ENCODE measurements at places on chromosomes 12 and 14.

- no peak for DNase-seq
Measured at GRCh38 chr12:56411781-56412639, 37.2 kb downstream of the TIMELESS start.

DNA sequence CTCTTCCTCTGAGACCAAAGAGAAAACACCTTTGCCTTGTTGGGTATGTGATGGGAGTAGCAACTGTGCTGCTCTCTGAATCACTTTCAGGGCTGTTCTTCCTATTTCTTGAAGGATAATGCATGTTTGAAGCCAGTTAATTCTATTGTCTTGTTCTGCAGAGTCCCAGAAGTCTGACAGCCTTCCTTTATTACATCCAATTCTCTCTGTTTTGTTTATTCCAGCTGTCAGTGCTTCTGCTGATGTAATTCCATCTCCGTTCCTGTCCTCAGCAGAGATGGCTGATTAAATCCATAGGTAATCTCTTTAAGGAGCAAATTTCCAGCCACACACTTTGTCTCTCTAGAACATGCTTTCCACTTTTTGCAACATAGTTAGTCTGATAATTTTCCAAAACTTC lies 59.7 kb downstream of the MGAT4C start:
- no peak for DNase-seq

DNA sequence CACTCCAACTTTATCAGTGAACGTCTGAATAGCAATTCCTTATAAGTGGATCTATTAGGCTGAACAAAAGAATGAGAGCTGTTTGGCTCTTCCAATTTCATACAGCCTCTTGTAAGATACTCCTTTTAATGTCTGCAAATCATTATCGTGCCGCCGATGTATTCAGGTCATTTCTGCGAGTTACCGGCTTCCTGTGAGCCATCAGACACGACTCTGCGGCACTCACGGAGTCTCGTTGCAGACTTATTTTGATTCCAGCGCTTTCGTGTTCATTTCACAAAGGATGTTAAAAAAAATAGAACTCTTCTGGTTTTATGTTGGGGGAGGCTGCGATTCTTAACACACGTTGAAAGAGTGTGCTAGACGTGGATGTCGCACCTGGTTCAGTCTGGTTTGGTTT lies 106.6 kb downstream of the GLT1D1 start:
- no peak for DNase-seq

DNA sequence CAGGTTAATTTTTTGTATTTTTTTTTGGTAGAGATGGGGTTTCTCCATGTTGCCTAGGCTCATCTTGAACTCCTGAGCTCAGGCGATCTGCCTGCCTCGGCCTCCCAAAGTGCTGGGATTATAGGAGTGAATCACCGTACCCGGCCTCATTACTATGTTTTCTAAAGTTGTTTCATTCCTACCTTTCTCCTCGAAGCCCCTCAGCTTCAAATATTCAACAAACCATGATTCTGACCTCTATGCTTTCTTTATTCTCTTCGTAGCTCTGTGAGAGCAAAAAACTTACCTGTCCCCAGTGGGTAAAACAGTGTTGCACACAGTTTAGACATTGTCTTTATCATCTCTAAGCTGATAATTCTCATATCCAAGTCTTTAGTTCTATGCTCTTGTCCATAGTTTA lies 26.2 kb upstream of the MDM2 start:
- DNase-seq, result no peak

- DNase-seq, result no peak
Measured at GRCh38 chr12:95445884-95446505, 28.0 kb upstream of the METAP2 start.

DNA sequence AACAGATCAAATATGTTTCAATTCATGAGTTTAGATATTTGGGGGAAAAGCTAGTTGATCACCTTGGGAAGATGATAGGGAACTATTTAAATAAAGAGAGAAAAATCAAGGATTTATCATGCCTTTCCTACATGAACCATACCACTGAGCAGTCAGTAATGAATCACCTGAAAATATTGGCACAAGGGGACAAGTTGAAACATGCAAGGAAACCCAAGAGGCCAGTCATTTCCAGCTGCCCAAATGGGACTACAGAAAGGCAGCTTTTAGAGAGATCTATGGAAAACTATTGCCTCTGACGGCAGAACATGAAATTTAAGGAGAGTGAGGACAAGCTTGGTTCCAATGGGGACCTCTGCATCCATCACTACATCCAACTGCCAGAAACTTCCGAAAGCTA lies 14.1 kb upstream of the ETV6 start:
- DNase-seq, result no peak

DNA sequence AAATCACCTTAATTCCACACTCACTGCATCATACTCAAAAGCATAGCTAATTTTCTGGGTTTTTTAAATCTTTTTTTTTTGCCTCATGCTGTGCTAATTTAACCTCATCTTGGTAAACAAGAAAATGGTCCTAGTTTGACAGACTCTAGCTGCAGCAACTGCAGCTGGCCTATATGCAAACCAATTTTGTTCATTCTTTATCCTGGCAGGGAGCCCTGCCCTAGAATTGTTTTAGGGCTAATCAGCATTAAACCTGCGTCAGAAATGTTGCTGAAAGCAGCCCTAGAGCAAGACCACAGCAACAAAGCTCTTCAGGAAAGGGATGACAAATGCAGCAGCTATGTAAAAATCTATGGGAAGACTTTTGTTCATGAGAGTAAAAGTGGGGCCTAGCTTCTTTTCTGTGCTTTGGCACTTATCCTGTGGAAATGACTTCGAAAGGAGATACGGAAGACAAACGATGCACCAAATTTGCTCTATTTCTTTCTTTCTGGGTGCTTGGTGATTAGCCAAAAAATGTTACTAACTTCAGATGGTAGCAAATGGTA lies 72.2 kb downstream of the DENND5B start:
- DNase-seq, result no peak

GRCh38 chr12:34223640-34224039 lies 201.3 kb downstream of the ALG10 start:
- no peak for DNase-seq

DNA sequence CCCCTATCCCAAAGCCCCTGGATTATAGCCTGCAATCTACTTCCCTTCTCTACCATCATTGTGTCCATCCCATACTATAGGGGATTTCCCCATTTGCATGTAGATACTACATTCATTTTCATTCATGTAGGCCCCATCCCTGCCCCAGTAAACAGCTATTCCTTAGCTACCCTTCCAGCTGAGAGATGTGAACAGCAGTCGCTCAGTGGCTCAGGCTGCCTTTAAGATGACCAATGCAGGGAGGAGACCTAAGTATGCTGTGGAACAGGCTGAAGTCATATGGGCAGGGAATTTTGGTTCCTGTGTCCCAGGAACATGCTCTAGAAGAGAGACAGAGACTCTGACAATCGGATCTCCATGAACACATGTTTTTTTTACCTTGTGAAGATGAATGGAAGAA lies 481.2 kb upstream of the SYT1 start:
- DNase-seq, result no peak

DNA sequence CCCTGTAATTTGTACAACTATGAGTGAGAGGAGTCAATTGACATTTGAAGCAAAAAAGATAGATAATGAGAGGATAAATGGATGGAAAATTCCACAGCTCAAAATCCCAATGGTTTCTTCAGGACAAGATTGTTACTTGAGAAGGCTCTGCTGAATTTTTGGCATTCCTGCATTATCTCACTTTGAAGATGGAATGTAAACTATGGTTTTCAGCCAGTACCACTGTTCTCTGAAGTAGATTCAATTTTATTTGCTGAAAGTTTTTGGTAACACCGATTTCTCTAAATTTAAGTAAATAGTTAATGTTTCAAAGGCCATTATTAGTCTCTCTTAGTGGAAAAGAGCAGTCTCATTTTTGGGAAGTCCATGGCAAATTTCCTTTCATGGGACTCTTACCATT lies 121.9 kb upstream of the SLC38A2 start:
- DNase-seq, result no peak

GRCh38 chr12:34291426-34291901 lies 269.2 kb downstream of the ALG10 start:
- DNase-seq, result no peak

- no peak for DNase-seq
Measured at GRCh38 chr14:49907186-49907585, 14.3 kb downstream of the ARF6 start.

DNA sequence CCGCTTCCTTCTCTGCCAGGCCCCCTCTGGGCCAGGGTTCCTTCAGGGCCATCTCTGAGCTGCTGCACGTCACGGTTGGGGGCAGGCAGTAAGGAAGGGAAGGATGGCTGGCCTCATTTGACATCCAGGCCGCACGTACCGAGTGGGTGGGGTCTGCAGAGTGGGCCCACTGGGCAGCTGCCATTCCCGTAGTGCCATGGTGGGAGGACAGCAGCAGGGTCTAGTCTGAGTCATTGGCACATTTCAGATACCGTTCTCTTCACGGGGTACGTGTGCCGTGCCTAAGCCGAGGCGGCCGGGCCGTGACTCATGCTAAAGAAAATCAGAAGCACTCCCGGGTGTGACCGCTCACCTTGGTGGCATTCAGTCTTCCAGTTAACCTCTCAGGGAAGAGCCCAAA lies 43.9 kb downstream of the IL31 start:
- no peak for DNase-seq

- DNase-seq, result no peak
Measured at GRCh38 chr14:38384741-38385140, 128.8 kb upstream of the CLEC14A start.

DNA sequence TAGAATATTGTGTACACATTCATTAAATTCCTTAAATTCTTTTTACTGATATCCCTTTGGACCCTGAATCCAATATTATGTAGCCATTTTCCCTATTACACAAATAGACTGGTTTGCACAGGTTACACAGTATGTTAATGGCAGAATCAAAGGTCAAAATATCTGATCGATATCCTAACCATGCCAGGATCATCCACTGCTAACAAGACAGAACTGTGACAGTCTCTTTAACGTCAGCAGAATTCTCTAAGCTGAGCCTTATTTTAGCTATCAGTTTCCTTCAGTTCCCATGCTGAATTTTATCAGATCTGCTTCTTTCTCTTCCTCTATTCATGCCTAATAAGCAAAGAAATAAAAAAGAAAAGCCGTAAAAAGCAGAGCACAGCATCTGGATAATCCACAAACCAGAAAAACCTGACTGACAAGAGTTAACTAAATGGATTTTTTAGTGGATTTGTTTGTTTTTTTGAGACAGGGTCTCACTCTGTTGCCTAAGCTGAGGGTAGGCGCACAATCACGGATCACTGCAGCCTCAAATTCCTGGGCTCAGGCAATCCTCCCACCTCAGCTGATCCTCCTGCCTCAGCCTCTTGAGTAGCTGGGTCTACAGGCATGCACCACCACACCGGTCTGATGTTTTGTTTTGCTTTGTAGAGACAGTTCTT lies 130.4 kb downstream of the PAWR start:
- no peak for DNase-seq
